ENCODE measurements at places on chromosomes 1 and 21.

GRCh38 chr1:112444269-112444668 lies 48.3 kb downstream of the CTTNBP2NL start:
- no peak for DNase-seq

DNA sequence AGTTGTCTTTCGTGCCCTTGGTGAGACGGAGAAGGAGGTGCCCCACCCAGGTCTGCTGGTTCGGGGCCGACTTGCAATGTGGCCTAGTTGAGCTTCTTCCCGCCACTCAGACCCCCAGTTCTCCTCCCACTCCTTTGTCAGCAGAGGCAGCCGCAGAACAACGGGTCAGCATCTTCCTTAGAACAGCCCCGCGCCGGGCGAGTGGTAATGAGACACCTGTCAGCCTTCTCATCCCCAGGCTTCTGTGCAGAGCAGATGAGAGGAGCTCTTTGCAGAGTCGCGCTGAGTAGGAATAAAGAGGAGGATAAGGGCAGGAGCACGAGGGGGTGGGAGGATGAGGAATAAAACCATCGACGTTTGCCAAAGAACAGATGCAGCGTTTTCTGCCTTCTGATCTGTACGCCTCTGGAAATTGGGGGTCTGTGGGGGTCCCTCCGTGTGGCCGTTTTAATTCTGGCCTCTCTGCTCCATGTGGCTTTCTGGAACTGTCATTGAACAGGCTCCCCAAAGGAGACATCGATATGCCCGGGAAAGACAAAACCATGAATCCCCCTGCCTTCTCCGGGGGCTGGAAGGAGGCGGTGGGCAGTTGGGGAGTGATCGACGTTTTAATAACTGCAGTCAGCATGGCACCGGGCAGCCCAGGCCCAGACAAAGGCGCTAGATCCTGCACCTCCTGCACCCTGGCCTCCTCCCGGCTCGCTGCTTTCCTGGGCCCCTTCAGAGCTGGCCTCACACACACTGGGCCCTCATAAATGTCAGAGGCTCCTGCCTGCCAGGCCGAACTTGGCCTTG lies 27.5 kb upstream of the IGSF21 start:
- no peak for DNase-seq

DNA sequence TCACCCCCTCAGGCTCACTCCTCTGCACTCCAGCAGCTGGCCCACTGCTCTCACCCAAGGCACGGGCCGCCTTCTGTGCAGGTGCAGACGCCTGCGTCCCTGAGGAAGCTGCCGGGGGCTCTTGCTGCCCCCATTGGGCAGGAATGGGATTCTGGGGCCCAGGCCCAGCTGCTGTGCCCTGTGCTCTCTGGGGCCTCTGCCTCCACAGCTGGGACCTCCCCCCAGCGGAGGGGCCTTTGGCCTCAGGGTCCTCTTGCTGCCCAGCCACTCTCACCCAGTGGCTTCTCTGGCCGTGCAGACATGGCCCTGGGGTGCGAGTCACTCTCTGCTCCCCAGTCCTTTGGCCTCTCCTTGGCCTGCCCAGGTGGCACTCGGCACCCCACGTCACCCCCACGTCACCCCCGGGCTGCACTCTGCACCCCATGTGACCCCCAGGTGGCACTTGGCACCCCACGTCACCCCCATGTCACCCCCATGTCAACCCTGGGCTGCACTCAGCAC lies 19.1 kb upstream of the LRRC3 start:
- DNase-seq: no peak

DNA sequence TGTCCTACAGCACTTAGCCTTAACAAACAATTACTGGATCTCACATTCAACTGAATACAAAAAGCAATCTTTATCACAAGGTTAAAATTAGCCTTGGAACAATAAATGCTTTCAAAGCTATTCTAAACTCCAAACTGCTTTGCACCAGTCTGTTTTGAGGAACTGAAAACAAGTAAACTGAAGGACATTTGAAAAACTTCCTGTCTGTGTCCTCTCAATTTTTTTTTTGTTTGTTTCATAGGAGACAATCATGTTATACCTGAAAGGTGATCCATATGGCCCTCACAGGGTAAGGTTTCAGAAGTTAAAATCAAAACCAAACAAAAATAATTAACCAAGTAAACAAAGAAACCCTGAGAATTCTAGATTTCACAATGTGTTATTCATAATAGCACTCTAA lies 459.1 kb downstream of the DPYD start:
- DNase-seq: no peak

GRCh38 chr1:184143449-184143848 lies 91.9 kb downstream of the TSEN15 start:
- no peak for DNase-seq

GRCh38 chr1:11470912-11471311 lies 8.0 kb upstream of the DISP3 start:
- DNase-seq: no peak

DNA sequence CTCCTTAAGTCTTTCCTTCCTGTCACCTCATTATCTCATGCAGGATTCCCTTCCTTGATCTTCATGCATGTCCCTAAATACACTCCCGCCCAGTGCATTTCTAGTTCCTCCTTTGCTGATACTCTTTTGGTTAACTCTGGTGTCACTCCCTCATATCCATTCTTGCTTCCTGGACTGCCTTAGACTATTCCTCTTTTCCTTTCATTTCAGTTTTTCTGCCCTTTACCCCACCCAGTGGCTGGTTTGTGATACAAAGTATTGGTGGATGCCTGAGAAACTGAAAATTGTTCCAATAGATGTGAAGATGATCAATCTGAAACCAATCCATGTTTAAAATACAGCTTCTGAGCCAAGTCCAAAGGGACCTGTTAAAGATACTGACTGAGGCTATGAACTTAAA lies 553.8 kb upstream of the CAMK1G start:
- no peak for DNase-seq

- DNase-seq: no peak
Observed at GRCh38 chr1:12464045-12464461, 154.0 kb downstream of the DHRS3 start.

All from activated CD4-positive, alpha-beta memory T cell treated with anti-CD3 and anti-CD28 coated beads for 36 hours (primary cell).